ENCODE measurements at places on chromosomes 12 and 14.

- no peak for DNase-seq
Observed at GRCh38 chr14:41839661-41840060, 233.0 kb downstream of the LRFN5 start.

DNA sequence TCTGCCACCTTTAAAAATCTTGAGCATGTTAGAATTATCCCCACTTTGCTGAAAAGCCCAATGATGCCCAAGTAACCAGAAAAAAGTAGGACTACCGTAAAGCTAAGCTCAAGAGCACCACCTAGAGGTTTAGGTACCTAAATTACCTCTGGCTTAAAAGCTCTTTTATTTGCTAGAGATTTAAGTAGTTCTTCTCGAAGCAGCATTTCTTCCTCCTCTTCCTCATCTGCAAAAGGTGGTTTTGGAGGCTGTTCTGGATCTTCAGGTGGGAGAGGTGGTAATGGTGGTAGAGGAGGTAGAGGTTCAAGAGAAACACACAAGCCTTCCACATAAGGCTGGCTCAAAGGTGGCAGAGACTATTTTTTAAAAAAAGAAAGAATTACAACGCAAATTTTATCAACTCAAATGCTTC, 26.9 kb downstream of the ZFC3H1 start:
- DNase-seq, result peak; percentile 50

- no peak for DNase-seq
Observed at GRCh38 chr12:73867147-73867546, 670.5 kb upstream of the ATXN7L3B start.

DNA sequence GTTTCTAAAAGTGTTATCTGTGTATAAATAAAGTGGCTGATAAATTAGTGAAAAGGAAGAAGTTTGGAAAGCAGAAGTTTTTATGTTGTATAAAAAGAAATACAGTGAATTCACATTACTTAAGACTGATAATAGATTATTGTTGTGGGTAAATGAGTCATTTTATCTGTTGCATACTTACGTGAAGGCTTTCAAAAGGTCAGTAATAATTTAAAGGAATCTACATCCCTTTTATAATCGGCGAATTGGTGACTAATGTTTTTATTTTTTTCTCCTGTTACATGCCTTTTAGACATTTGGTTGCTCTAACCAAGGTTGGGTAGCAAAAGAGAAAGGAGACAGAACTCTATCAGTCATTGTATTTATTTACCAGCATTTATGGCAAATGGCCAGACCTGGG, 155.9 kb downstream of the SLC41A2 start:
- no peak for DNase-seq

DNA sequence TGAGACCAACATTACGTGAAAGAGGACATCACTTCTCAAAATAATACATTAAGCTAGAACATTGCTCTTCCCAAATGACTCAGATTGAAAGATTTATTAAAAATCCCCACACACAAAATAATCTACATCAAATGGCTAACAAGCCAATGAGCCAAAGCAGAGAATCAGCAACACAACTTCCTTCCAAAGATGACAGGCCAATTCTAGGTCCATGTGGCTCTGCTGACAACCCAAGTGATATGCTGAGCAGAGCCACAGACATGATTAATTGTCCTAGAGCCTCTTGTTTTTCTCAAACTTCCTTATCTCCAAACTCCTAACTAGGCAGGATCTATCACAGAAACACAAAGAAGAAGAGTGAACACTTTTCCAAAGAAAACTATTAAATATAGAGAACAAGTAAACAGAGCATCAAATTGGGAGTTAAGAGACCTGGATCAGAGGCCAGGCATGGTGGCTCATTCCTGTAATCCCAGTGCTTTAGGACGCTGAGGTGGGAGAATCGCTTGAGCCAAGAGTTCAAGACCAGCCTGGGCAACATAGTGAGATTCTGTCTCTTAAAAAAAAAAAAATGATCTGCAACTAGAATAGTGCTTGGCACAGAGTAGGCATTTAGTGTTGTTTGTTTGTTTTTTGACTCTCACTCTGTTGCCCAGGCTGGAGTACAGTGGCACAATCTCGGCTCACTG, 38.5 kb downstream of the SENP1 start:
- DNase-seq, result no peak

GRCh38 chr14:92315050-92315805, 7.7 kb upstream of the SLC24A4 start:
- no peak for DNase-seq

- DNase-seq, result no peak
Observed at GRCh38 chr12:62050785-62051184, 209.4 kb upstream of the USP15 start.

- DNase-seq, result no peak
Observed at GRCh38 chr12:76562130-76562529, 2.6 kb upstream of the OSBPL8 start.

- DNase-seq, result no peak
Observed at GRCh38 chr14:31001339-31001658, 24.1 kb upstream of the AP4S1 start.

DNA sequence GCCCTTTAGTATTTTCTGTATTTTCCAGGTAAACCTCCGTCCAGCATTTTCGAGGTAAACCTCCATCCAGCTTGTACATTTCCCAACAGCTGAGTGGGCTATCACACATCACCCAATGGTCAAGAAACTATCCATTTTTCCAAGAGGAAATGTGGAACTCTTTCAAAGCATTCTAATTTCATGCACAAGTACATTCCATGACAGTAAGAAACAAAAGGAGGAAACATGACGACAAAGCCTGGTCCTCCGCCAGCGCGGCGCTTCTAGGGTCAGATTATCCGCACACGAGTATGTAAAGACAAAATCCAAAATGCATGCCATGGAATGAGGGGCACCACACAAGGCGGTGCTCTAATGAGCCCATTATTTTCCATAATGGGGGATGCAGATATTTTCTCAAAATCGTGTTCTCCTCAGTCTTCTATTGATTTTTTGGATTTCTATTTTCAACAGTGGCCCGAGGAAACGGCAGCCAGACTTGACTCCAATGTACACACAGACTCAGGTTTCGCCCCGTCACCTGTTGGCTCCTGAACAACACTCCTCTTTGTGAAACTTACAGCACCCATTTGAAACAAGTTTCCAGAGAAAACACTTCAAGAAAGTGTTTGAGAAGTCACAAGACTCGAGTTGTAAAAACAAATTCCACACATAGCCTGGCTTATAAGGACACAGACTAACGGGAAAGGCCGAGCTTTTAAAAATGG, 107.4 kb downstream of the PRICKLE1 start:
- DNase-seq, result no peak

DNA sequence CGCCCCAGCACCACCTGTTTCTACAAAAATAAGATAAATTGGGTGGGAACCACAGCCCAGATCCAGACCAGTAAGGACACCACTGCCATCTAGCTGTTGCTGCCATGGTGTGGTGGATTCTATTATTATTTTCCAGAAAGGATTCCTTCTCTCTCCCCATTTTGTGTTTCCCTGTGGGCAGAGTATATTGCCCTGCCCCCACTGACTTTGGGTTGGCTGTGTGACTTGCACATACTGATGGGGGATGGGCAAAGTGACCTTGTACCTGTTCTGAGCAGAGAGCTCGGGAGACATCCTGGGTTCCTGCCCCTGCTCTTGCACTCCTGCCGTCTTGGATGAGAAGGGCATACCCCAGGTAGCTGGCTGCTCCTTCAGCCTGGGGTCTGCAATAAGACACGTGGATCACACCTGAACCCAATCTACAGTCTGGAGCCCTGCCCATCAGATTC, 24.3 kb downstream of the MOAP1 start:
- peak; percentile 46 for DNase-seq

DNA sequence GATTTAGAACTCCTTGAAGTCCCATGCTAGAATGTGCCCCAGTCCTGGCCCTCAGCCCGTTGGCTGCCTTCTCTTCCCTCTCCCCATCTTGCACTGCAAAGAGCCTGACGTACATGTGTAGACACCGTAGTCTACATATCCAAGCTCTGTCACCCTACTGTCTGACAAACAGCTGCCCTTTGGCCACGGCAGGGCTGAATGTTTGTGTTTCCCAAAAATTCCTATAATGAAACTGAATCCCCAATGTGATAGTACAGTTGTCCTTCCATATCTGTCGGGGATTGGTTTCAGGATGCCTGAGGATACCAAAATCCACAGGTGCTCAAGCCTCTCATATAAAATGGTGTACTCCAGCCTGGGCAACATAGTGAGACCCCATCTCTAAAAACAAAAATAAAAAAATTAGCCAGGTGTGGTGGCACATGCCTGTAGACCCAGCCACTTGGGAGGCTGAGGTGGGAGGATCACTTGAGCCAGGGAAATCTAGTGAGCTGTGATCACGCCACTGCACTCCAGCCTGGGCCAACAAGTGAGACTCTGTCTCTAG, 12.3 kb upstream of the TFCP2 start:
- no peak for DNase-seq

- DNase-seq, result no peak
Observed at GRCh38 chr12:41174602-41175001, 13.5 kb upstream of the PDZRN4 start.

DNA sequence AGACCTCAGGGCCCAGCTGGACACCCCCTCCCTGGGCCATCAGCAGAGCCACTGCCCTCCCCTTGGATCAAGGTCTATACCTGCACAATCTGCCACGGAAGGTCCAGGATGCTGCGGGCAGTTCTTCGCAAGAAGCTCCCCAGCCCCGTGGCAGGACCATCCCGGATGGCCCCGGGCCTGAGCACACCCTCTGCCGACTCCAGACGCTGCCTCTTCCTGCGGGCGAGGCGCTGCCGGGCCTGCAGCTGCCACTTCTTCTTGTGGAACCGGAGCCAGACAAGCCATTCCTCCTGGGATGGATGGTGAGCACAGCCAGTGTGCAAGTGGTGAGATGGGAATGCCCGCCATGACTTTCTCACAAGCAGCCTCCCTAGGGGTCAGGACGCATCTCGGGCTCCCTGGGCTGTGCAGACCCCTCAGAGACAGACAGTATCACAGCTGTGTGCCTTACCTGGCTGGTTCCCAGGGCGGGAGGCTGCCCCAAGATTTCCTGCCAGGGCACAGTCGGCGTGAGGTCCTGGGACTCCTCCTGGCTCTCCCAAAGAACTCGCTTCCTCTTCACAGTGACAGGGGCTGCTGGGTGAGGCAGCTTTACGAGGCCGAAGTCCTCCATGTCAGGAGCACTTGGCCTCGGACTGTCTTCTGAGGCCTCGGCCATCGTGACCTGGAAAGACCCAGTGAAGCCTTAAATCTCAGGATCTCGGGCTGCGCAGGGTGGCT, 30.8 kb downstream of the P2RX2 start:
- no peak for DNase-seq

- no peak for DNase-seq
Observed at GRCh38 chr12:95169368-95169767, 47.9 kb downstream of the FGD6 start.

- no peak for DNase-seq
Observed at GRCh38 chr12:39102474-39103209, 197.3 kb upstream of the CPNE8 start.

DNA sequence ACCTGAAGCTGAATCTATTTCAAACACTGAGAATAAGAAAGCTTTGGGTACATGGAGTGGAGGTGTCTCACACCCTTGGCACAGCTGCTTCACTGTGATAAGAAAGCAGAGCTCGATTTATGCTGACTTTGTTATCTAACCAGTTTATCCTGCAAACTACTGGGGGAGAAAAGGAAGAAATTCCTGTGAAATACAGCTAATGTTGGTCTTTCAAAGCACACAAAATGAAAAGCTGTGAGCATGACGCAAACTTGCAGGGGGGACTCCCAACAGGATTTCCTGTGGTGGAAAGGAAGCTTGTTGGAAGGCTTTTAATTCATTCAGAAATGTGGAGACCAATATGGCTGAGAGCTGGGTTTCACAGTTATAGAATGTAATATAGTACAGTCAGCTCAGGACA, 53.4 kb downstream of the SRGAP1 start:
- no peak for DNase-seq

DNA sequence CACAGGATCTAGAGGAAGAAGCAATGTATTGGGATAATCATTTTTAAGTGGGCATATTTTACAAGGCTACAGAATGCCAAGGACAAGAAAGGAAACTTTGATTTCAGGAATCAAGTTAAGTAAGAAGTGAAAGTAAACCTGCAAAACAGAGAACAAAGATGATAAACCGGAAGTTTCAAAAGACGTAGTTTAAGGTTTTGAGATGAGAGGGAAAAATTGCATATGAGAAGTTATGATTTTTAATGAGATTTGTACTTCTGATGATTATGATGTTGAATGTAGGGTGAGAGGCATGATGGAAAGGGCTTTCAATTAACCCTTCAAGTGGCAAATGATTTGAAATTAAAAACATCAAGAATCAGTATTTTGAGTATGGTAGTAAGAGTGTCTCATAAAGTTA, 134.9 kb downstream of the CAPZA3 start:
- DNase-seq, result no peak

- no peak for DNase-seq
Observed at GRCh38 chr12:96812153-96812552, 94.9 kb upstream of the NEDD1 start.

DNA sequence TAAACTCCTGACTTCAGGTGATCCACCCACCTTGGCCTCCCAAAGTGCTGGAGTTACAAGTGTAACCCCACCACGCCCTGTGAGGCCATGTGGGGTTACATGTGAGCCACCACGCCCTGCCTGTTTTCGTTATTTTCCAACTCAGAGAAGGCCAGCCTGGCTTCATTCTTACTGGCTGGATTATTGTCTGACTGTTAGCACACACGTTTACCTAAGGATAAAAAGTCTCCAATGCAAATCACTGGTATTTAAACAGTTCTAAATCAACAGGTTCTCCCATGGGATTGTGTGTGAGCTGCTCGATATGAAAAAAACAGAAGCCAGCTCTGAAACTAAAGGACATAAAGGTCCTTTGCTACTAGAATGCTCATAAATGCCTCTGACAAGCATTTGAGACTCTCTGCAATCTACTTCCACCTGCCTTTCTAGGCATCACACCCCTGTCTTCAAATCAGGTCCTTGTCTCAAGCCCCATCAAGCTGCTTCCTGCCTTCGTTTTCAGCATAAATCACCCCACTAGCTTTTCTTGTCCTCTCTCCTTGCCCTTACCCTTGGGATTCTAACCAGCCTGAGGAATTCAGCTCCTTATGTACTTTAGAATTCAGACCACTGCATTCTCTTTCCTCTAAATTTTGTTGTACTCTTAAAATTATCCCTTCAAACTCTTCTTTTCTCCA, 265.0 kb downstream of the DUSP6 start:
- no peak for DNase-seq

GRCh38 chr14:36672095-36672494, 10.4 kb downstream of the PAX9 start:
- no peak for DNase-seq

DNA sequence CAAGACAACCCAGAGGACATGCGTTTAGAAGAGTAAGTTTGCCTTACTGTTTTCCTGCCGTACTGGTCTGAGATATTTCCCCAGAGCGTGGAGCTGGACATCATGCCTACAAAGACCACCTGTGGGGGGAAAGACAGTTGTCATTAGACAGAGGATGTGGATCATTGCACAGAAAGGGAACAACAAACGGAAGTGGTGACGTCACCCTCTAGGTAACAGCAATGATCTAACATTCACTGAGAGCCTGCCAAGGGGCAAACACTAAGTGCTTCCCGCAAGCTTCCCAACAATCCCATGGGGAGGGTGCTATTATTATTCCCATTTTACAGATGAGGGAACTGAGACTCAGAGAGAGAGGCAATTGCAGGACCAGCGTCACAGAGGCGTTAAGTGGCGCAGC, 48.5 kb downstream of the SVOP start:
- DNase-seq, result no peak

- DNase-seq, result no peak
Observed at GRCh38 chr14:26846388-26846787, 248.6 kb upstream of the NOVA1 start.

GRCh38 chr12:42921741-42922504, 332.4 kb upstream of the PRICKLE1 start:
- no peak for DNase-seq

- no peak for DNase-seq
Observed at GRCh38 chr12:87127272-87127671, 871.1 kb upstream of the MGAT4C start.
